ENCODE measurements at places on chromosomes 2 and 18.

- no peak for DNase-seq
Measured at GRCh38 chr2:216478151-216478550, 20.5 kb upstream of the RPL37A start.

GRCh38 chr18:28175930-28176697 lies 816 bp downstream of the CDH2 start:
- DNase-seq, result no peak

- DNase-seq, result no peak
Measured at GRCh38 chr18:47981830-47982229, 51.4 kb upstream of the SMAD2 start.

GRCh38 chr2:181894381-181894780 lies 2.9 kb downstream of the ITPRID2 start:
- no peak for DNase-seq

DNA sequence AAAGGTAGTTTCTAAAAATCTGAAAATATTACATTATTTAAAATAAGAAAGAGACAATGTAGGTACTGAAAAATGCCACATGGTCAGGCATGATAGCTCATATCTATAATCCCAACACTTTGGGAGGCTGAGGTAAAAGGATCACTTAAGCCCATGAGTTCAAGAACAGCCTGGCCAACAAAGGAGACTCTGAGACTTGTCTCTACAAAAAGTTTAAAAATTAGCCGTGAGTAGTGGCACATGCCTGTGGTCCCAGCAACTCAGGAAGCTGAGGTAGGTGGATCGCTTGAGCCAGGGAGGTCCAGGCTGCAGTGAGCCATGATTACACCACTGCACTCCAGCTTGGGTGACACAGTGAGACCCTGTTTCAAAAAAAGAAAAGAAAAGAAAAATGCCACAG lies 21.8 kb downstream of the ATAD2B start:
- DNase-seq, result no peak

Measured in RKO (cell line).